ENCODE measurements at places on chromosomes 16 and 17. TPM values are rescaled to one million over a fixed set of nuclear protein-coding genes. Genes with fewer than 3 reads are reported as not detected.

- DNase-seq = no peak
Observed at GRCh38 chr16:87844120-87844733, 25.1 kb downstream of the SLC7A5 start.

DNA sequence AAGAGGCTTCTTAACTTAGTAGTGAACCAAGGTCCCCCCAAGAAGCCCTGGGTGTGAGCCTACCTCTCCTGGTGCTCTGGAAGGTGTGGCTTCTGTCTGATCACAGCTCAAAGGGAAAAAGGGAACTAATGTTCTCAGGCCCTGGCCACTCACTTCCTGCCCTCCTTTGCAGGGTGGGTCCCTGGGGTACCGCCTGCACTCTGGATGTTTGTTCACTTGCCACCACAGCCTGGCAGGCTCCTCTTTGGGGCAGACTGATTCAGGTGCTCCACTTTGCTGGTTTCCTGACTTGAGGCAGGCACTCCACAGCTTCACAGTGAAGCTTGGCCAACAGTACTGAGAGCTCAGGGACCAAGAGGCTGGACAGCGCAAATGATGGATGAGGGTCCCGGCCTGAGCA, 5.9 kb upstream of the MYO15A start:
- no peak for DNase-seq

DNA sequence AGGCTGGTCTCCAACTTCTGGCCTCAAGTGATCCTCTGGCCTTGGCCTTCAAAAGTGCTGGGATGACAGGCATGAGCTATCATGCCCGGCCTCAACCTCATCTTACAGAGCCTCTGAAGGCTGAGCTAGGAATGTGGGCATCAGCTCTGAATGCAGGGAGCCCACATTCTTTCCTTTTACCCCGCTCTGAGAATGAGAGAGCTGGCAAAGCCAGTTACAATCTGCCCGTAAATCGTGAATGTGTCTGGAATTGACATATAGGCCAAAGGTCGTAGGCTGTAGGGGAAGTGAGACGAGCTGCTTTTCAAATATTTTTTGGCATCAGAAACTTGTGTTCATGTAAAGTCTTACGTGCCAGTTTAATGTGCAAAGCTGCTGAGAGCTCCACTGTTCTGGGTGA, 4.5 kb downstream of the TMEM238L start:
- DNase-seq = no peak

- no peak for DNase-seq
Observed at GRCh38 chr17:63447471-63448009, 1.4 kb upstream of the CYB561 start.

DNA sequence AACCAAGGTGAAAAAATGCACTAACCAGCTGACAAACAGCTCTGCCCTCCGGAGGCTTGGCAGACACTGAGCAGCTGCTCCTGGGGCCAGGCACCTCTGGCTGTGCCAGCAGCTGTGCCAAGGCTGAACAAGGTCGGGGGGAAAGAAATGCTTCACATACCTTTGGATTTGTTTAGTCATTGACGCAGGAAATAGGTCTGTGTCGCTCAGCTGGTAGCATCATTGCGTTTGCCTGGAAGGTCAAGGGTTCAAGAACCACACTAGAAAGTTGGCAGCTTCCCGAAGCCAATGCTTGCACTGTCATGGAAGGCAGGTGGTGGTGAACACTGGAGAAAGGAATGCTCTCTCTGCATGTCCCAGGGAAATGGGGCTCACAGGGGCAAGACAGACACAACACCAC, 63.5 kb downstream of the PCTP start:
- DNase-seq = no peak

DNA sequence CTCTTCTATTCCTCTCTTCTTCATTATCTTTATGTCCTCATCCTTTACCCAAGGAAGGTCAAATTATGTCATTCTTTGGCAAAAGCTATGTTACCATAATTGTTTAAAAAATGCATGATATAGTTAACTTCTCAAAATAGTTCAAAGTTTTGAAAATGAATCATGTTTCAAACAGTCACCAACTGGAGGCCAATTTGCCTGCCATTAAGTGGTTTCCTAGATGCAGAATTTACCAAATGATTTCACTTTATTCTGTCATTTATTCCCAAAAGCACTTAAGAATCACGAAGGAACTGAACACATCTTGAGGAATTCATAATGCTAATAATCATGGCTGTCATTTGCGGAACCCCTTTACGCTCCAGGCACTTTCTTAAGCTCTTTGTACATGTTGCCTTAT, 190.9 kb upstream of the CDH11 start:
- DNase-seq = no peak

- no peak for DNase-seq
Observed at GRCh38 chr16:64130140-64130539, 991.7 kb downstream of the CDH11 start.

DNA sequence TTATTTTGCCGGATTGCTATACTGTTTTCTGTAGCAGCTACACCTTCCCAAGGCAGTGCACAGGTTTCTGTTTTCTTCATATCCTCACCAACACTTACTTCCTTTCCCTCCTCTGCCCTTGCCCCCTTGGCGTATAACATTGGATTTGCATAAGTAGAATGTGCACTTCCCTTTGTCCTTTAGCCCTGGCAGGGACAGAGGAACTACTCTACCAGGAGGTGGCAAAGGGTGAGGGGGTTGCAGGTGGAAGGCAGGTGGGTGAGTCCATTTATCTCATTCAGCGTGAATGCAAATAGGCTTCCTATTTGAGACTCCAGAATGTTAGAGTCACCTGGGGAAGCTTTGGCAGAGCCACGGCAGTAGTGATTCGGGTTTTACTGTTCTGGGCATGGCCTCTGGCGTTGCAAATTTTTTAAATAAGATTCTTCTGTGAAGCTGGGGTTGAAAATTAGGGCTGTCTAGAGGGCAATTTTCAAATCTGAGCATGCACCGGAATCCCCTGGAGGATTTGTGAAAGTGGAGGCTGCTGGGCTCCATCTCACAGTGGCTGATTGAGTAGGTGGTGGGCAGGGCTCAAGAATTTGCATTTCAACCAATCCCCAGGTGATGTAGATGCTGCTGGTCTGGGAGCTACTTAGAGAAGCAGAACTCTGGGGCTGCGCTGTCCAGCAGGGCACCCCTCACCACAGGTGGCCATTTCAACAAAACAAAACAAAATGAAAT, 84.7 kb downstream of the PLCG2 start:
- DNase-seq = no peak

DNA sequence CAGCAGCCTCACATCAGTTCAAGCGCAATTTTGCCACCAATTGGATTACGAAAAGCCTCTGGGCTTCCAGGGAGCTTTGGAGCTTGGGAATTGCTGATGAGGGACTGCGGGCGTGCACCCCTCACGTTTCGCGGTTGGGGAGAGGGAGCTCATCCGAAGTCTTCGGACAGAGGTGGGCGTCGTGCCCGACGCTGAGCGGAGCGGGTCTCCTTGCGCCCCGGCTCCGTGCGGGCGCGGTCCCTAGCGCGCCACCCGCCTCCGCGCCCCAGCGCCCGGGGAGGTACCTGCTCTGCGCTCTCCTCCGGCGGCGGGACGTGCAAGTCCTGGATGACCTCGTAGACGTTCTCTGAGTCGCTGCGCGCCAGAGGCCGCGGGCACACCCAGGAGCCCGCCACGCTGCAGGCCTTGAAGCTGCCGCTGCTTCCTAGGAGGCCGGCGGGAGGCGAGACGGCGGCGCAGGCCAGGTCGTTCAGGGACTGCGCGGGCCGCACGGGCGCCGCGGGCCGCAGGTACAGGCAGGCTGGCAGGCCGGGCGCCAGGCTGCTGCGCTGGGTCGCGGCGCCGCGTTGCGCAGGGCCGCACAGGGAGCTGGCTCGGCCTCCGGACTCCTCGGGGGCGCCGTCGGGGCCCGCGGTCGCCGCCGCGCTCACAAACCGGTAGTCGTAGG, 3.2 kb downstream of the ARHGAP27 start:
- no peak for DNase-seq

DNA sequence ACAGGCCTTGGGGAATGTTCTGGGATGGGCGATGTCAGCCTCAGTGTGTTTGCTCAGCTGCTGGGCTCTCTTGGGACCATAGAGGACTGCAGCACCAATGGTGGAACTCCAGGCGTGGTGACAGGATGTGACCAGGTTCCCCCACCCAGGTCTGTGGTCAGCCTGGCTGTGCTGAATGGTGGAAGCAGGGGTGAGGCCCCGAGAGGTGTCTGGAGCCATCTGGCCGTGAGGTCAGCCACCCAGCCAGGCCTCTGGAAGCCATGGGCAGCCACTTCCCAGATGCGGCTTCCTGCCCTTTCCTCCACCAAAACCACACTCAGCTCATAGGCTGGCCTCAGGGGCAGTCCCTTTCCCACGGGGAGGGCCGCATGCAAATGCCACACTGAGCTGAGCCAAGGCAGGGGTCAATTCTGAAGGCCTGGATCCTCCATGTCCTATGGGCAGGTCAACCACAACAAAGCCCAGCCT, 7.8 kb upstream of the MAPK7 start:
- DNase-seq = no peak

DNA sequence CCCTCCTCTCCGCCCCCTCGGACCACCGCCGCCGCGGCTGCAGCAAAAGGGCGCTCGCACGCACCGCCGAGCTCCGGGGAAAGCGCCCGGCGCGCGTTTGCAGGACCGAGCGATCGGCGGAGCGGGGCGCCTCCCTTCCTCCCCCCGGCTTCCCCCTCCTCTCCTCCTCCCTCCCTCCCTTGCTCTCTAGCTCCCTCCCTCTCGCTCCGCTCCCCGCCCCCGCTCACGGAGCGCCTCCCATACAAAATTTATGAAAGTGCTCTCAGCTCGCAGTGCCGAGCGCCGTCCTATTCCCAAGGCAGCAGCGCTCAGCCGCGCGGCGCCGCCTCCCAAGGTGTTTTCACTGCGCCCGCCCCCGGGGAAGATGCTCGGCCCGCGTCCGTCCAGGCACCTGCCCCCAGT, at the start of gene RTN4RL1:
Gene RTN4RL1, minus strand, starts transcription at position 115 of the 402 bp plus-strand sequence. CDS start 469 bp downstream, outside the sequence.
- DNase-seq = no peak

DNA sequence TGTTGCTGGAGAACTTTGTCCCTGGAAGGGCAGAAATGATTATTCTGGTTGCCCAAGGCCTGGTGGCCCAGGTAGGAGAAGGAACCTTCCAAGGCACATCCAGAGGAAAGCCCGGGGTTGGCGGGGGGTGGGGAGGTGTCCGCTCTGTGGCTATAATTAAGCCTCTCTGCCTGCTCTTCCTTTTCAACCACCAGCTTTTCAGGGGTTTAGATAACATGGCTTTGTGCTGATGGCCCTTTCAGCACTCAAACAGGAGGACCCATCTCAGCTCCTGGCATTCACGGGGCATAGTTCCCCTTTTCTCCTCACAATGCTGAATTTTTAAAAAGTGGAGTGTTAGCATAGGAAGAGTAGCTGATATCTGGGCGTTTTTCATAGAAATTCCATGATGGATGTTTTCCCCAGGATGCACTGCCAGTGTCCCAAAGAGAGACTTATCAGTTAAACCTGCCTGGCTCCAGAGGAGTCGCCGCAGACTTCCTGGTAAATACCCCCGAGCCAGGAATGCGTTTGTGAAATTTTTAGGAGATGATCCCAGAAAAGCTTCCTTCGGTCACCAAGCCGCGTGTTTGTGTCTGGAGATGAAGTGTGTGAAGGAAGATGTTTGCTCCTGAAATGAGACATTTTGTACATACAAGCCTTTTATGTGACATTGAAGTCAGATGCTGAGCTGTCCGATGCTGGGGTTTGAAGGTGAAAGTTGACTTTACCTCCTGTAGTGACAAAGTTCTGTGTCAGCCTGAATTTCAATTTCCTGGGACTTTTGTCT, 188.5 kb downstream of the MSI2 start:
- DNase-seq = no peak

GRCh38 chr17:50818921-50819657, 16.3 kb upstream of the WFIKKN2 start:
- no peak for DNase-seq

DNA sequence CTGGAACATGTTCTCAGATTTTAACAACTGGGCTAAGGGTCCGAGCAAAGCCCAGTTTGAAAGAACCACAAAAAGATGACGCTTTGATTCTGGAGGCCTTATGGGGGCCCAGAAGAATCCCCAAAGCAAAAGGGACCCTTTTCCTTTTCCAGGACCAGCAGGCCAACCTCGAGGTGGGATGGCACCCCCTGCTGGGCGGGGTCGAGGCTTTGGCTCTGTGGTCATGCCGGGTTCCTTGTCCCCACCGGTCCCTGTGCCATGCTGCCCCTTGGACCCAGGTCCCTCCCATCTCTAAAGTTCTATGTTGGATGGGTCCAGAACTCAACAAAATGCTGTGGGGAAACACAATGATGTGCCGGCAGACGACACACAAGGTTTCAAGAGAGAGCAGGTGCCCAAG, 30.9 kb downstream of the TMEM204 start:
- DNase-seq = no peak

- DNase-seq = peak; percentile 41
Observed at GRCh38 chr16:84084570-84085270, 32.0 kb downstream of the MBTPS1 start.

DNA sequence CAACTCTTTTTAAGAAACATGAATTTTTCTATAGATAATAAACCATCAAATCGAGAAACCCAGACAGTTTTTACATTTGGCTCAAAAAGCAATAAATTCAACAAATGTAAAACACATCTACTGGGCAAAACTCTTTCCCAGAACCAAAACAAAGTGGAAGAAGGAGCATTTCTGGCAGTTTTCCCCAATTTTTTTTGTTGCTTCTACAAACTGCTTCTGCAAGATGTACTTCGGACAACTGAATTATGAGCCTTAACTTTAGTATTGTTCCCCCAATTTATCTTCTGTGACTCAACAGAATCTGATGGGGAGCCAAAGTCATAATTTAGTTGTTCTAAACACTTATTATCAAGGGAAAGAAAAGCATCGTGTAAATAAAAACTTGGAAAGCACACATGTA, 1047.2 kb downstream of the CDH11 start:
- no peak for DNase-seq

Gene FBXO47
- polyA plus RNA-seq = not detected

Gene ANKFY1
- polyA plus RNA-seq = 51.8 TPM

Gene SEZ6L2
- 11.8 TPM for polyA plus RNA-seq

Gene ZNF205
- 15.9 TPM for polyA plus RNA-seq

Gene ATXN1L
- polyA plus RNA-seq = 30.9 TPM

Gene MYL4
- 3.6 TPM for polyA plus RNA-seq

Gene CETP
- polyA plus RNA-seq = 12.0 TPM

Gene KCNH6
- polyA plus RNA-seq = 2.5 TPM

Gene KRTAP4-6
- polyA plus RNA-seq = not detected

Gene KRT33B
- not detected for polyA plus RNA-seq

Measured in left renal pelvis (tissue), 4 donors.